ENCODE measurements at places on chromosomes 16 and 17.

- DNase-seq: no peak
Measured at GRCh38 chr16:85170066-85170491, 57.8 kb upstream of the CIBAR2 start.

- no peak for DNase-seq
Measured at GRCh38 chr16:69932691-69933392, 18.3 kb upstream of the CLEC18A start.

- DNase-seq: no peak
Measured at GRCh38 chr16:23014592-23014991, 134.7 kb downstream of the USP31 start.

GRCh38 chr16:65409510-65409909 is 287.6 kb upstream of the CDH11 start:
- DNase-seq: no peak

- no peak for DNase-seq
Measured at GRCh38 chr17:47633996-47634395, 15.7 kb upstream of the KPNB1 start.

DNA sequence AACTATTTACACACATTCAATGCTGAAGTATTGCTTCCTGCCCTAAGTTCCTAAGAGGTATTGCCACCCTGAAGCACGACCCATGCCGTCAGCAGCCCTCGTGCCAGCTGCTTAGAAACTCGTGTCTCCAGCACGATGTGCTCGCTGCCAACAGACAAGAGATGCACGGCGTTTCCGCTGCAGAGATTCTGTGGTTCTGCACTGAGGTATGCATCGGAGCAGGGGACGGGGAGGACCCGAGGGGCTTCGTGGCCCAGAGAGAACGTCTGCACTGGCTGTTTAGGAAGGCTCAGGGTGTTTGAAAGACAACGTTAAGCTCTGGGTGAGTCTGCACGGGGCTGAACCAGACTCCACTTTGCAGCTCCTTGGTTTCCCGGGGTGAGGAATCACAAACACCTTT is 82.7 kb upstream of the CREBBP start:
- peak; percentile 12 for DNase-seq

GRCh38 chr17:34382621-34383124 is 19.6 kb upstream of the CCL1 start:
- DNase-seq: peak; percentile 5

GRCh38 chr17:82160075-82160474 is 52.6 kb downstream of the CCDC57 start:
- DNase-seq: no peak

GRCh38 chr16:30767767-30768465 is 5.8 kb downstream of the RNF40 start:
- DNase-seq: no peak

- DNase-seq: peak; percentile 97
Measured at GRCh38 chr17:8248751-8249607, at the start of gene PFAS. Gene PFAS (plus strand): TSS chr17:8249289. CDS start chr17:8253938, 4,649 bp downstream.

DNA sequence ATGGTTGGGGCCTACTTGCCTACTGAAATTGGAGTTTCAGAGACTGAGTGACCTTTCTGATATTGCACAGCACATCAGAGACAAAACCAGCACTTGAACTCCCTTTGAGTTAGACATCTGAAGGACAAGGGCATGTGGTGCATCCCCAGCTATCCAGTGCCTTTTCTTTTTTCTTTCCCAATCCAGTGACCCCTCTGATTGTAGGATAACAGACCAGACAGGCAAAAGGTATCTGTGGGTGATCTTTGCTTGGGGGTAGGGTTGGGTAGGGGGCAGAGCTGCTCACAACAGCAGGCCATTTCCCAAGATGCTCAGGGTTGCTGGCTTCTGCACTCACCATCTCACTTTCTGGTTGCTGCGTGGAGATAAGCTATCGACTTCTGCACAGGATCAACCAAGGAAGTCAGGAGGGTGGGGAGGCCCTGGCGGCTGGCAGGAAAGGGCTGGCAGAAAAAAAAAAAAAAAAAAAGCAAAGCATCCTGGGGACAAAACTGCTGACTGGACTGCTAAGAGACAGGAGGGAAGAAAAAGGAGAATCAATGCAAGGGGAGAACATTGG is 42.2 kb downstream of the HOXB1 start:
- DNase-seq: no peak

- peak; percentile 18 for DNase-seq
Measured at GRCh38 chr17:80819422-80820164, 172.0 kb upstream of the CHMP6 start.

DNA sequence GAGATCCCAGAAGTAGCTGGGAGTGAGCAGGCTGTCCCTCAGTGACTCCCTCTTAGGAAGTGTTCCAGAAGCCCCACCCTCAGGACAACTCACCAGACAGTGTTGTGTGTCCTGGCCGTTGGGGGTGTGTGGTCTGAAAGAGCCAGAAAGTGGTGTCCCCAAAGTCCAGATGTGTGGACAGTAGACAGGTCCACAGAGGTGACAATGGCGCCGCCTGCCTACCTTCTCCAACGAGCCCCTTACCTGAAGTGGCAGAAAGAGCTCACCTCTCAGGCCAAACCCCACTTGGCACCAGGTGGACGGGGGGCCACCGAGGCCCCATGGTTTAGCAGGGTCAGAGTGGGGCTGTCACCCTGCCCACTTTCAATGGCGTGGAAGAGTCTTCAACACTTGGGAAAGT is 19.9 kb downstream of the C17orf100 start:
- DNase-seq: no peak

- DNase-seq: peak; percentile 54
Measured at GRCh38 chr17:16521070-16521727, 29.2 kb upstream of the LRRC75A start.

- no peak for DNase-seq
Measured at GRCh38 chr16:10972819-10973464, 28.6 kb downstream of the CLEC16A start.

DNA sequence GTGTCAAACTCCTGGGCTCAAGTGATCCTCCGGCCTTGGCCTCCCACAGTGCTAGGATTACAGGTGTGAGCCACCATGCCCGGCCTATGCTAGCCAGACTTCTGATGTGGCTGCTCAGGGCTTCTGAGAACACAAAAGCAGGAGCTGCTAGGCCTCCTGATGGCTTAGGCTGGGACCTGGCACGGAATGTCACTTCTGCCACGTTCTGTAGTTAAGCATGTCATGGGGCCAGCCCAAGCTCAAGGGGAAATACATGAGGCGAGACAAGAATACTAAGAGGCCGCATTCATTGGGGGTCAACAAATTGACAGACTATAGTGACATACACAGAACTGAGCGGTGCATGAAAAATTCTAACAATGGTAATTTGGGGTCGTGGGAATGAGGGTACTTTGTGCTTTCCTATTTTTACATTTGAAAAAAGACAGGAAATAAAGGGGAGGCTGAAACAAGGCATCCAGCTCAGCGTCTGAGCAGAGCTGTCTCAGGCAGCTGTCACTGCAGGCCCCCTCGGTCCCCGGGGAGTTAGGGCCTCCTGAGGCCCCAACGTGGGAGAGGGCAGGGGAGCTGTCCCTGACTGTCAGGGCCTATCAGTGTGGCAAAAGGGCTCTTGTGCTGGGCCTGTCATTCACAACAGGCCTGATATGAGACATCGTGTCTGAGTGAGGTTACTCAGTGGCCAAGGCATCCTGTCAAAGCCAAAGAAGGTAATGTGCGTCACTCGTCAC is 26.4 kb downstream of the CFAP20 start:
- DNase-seq: no peak

DNA sequence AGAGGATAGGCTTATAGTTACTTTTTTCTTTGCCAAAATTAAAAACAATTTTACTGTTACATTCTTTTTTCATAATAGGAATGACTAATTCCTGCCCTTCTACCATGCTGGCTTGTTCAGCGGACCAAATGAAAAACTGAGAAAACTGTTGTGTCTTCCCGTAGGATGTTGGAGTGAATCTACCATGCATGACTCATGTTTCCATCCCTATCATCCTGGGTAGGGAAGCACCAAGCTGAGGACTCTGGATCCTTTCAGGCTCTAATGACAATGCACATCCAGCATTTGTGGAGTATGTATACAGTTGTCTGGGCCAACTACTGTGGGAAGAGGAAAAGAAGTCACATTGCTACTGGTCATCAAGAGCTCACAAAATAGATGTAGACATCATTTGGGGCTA is 41.1 kb upstream of the DHX8 start:
- DNase-seq: no peak

DNA sequence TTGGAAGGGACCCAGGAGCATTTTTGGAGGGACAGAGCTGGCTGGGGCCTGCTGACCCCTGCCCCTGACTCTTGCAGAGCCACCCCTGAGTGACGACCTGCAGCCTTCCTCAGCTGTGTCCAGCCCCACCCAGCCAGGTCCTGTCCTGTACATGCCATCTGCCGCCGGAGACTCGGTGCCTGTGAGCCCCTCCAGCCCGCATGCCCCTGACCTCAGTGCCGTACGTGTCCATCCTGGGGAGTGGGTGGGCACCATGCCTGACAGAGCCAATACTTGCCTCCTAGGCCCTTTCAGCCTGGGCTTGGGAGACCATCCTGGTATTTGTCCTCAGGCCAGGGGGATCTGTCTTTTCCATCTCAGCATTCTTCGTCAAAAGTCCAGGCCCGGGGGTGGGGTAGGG is 27.5 kb downstream of the UNC13D start:
- no peak for DNase-seq

GRCh38 chr17:81396722-81397313 is 1.6 kb downstream of the BAHCC1 start:
- DNase-seq: no peak

DNA sequence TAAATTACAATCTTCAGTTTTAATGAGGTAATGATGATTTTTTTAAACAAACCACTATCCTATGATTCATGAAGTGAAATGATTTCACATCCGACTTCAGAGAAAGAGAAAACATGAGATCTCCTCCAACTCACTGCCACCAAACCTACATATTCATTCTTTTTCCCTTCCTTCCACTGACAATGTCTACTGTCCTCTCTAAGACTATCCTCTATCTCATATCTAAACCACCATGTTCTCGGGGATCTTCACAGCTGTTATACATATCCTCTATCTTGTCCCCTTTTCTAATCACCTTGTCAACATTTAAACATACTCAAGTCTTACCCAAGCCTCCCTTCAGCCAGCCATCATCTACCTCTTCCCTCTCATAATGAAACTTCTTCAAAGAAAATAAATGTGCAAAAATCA is 53.5 kb downstream of the SMURF2 start:
- no peak for DNase-seq

- no peak for DNase-seq
Measured at GRCh38 chr16:60041671-60042070, 1307.6 kb upstream of the GOT2 start.

- DNase-seq: no peak
Measured at GRCh38 chr16:68985855-68986254, 119.6 kb upstream of the HAS3 start.

GRCh38 chr16:61182391-61182790 is 853.8 kb downstream of the CDH8 start:
- DNase-seq: no peak

- peak; percentile 43 for DNase-seq
Measured at GRCh38 chr17:75872434-75873351, 5.7 kb downstream of the TRIM47 start.

DNA sequence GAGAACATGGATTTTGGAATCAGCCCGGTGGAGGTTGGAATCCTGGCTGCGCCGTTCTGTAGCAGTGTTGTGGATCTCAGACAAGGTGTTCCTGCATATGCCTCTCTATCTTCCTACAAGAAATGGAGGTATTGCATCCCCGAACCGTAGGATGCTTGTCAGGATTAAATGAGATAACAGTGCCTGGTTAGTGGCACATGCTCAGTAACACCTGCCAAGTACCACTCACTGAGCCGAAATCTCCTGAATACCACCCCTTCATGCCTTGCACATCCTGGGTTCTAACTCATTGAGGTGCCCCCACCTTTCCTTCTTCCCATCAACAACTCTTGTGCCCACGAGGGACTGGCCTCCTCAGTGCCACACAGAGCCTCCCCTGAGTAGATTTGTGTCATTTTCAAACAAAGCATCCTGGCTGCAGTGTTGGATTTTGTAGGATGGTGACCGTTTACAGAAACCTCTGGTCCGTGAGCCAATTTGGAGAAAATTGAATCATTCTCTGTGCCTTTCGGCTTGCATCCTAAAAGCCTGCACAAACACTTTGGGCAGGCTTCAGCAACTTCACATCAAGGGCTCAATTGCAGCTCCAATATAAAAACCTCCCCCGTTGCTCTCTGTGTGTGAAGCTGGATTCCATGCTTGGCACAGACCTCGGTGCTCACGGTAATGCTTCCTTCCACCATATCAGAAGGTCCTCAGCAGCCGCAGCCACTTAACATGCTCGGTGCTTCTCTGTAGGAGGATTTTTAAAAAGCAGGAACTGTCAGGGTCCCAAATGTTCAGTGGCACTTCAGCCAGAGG is 84.2 kb downstream of the WWOX start:
- no peak for DNase-seq

GRCh38 chr17:68870161-68870826 is 84.9 kb downstream of the ABCA8 start:
- no peak for DNase-seq

- DNase-seq: no peak
Measured at GRCh38 chr16:5533321-5533888, 435.8 kb upstream of the EEF2KMT start.

GRCh38 chr17:79214459-79214858 is 139.8 kb downstream of the ENGASE start:
- no peak for DNase-seq

DNA sequence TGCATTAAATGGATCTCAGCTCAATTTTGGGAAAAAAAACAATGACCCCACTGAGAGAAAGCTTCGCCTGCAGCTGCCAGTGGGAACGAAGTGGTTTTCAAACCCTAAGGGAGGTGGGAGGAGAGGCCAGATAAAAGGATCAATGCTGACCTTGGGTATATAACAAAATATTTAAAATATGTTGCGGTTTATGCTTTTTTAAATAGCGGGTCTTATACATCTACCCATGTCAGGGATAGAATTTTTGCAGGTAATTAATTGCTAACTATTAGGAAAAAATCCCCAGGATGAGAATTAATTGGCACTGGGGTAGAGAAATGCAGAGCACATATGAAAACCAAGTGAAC is 10.9 kb upstream of the FOXF1 start:
- no peak for DNase-seq

GRCh38 chr16:72372087-72373045 is 200.4 kb upstream of the PMFBP1 start:
- no peak for DNase-seq

- no peak for DNase-seq
Measured at GRCh38 chr16:27703545-27703944, 153.6 kb downstream of the KATNIP start.

- peak; percentile 22 for DNase-seq
Measured at GRCh38 chr17:38867179-38867967, 2.5 kb upstream of the LASP1 start.

DNA sequence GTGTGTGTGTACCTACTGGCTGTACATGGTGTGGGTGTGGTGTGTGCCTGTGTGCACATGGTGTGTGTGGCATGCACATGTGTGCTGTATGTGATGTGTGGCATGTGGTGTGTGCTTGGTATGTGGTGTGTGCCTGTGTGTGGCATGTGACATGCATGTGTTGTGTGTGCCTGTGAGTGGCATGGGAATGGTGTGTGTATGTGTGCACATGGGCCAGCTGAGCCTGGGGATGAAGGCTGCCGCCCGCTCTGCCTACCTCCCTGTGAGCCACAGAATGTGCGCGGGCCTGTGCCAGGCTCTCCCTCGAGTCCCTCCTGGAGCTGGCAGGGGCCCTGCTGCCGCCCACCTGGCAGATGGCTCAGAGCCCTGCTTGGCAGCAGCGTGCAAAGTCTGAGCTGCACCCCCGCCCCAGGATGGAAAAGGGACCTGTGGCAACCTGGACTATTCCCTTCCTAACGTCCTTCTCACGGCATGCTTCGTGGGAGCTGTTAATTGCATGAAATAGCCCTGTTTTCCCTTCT is 9.3 kb downstream of the PRSS27 start:
- DNase-seq: no peak

GRCh38 chr16:78290395-78290794 is 190.9 kb downstream of the WWOX start:
- DNase-seq: no peak

Measured in stimulated activated naive CD4-positive, alpha-beta T cell treated with Interleukin-2 at 50 U/mL for 16 hours (primary cell).